ENCODE measurements at places on chromosomes 2 and 18. TPM values are rescaled to one million over a fixed set of nuclear protein-coding genes. Genes with fewer than 3 reads are reported as not detected.

GRCh38 chr2:136497709-136498108 lies 267.6 kb upstream of the THSD7B start:
- DNase-seq: no peak

- DNase-seq: no peak
These were observed 334.8 kb downstream of the DYSF start for GRCh38 chr2:71788186-71788525.

DNA sequence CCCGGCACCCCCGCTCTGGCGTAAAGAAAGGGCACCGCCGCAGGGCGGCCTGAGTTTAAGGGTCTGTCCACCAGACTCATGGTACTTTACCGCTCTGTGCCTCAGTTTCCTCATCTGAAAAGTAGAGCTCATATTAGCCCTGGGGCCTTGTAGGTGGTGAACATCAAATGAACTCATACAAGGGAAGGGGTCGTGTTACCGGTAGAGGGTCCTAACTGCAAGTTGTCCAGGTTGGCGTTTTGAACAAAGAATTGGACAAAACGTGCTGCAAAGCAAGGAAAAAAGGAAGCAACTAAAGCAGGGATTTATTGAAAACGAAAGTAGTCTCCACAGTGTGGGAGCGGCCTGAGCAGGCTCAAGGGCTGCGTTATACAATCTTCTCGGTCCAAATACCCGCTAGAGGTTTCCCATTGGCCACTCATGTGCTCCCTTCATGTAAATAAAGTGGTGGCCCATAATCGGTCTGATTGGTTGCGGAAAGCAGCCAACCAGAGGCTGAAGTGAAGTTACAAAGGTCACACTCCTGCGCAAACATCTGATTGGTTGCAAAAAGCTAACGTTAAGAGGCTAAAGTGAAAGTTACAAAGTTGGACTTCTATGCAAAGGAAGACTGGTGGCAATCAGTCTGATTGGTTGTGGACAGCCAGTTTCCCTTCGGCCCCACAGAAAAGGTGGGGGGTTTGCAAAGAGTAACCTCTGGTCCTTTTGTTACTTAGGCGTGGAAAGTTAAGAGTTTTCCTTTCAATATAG lies 80.7 kb upstream of the LDLRAD4 start:
- DNase-seq: no peak

- peak; percentile 36 for DNase-seq
These were observed 86.9 kb downstream of the SH3YL1 start for GRCh38 chr2:176917-177316.

- peak; percentile 94 for DNase-seq
These were observed 79.3 kb upstream of the IGFBP5 start for GRCh38 chr2:216774620-216775019.

DNA sequence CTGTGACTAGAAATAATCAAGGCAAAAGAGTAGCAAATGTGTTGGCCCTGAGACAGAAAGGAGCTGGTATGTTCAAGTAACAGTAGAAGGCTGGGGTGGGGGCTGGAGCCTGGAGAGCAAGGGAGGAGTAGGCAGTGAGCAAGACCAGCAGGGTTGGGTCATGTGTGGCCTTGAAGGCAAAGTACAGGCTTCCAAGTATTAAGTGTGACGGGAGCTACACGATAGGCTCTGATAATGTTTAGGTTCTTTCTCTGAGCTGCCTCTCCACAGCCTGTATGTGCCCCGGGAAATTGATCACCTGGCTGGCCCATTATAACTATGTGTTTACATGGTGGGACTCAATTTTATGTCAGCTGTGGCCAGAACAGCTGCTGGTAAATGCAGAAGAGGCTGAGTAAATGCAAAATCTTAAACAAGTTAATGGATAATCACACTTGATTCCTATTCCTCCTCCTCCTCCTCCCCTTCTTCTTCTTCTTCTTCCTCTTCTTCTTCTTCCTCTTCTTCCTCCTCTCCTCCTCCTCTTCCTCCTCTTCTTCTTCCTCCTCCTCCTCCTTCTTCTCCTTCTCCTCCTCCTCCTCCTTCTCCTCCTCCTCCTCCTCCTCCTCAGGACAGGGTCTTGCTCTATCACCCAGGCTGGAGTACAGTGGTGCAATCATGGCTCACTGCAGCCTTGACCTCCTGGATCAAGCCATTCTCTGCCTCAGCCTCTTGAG lies 9.3 kb downstream of the IL1F10 start:
- DNase-seq: no peak

- DNase-seq: no peak
These were observed 899 bp upstream of the GFPT1 start for GRCh38 chr2:69387770-69388481.

DNA sequence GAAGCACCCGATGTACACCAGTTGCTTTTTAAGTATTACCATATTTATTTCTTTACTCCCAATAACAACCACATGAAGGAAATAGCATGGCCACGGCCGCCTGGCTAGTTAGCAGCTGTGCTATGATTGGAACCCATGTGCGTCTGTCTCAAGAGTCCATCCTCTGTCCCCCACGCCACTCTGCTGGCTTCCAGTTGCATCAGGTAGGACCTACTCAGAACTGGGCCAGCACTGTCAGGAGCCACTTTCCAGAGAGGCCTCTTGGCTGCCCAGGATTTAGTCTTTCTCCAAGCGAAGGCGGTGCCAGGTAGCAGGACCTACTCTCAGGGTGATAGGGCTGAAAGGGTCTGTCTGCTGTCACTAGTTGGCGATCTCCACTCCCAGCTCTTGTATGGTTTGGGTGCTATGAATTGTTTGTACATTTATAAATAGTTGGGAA lies 22.1 kb downstream of the ASB18 start:
- DNase-seq: no peak

- no peak for DNase-seq
These were observed 133.9 kb upstream of the FSHR start for GRCh38 chr2:49288113-49288705.

DNA sequence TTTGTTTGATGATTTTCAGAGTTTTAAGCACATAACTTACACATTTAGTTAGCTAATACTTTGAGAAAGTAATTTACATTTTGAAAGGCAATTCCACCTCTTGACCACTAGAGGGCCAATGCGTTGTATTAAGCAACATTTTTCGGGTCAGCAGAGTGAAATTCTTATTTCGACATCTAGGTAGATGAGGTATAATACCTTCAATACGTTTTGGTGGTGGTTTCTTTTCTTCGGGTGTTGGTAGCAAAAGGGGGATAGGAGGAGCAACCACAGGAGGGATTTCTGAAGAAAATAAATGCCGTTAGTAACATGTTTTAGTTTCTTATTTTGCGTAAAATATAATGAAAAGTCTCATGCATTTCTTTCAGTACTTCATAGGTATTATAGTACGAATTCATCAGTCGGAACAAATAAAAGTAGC lies 106.3 kb downstream of the TTN start:
- DNase-seq: no peak

- DNase-seq: no peak
These were observed 25.0 kb upstream of the ID2 start for GRCh38 chr2:8656811-8657210.

DNA sequence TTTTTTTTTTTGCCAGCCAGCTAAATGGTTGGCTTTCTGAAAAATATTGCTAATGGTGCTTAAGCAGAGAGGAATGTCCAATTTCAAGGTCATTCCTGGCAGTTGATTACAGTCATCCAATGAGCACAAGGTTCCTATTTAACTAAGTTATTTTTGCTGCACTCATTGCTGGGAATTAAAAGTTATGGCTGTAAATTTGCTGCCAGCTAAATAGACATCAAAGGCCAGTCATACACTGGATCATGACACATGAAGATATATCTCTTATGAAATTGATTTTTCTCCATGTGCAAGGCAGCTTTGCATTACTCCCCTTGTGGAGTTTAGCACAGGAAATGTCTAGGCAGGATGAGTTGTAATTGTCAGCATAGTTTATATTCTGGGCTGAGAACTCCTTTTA lies 1898.4 kb upstream of the CELF4 start:
- no peak for DNase-seq

- no peak for DNase-seq
These were observed 681.3 kb downstream of the ADCYAP1 start for GRCh38 chr18:1585881-1586488.

DNA sequence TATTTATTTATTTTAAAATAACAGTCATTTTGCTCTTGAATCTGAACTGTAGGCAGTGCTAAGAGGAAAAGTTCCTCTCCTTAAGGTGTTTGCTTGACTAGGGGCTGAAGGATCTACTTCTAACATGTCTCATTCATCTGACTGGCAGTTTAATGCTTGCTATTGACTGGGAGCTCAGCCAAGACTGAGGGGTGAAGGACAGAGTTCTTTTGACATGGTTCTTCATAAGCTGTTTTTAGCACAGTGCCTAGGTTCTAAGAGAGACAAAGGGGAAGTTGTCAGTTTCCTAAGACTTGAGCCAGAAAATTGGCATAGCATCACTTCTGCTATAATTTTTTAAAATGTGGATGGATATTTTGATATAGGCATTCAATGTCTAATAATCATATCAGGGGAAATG lies 73.0 kb downstream of the COMMD1 start:
- DNase-seq: no peak

GRCh38 chr2:3349211-3349693 lies 28.4 kb downstream of the EIPR1 start:
- DNase-seq: peak; percentile 13

- no peak for DNase-seq
These were observed 133.2 kb upstream of the EPHA4 start for GRCh38 chr2:221705185-221705877.

GRCh38 chr2:88831792-88832248 lies 140.3 kb downstream of the RPIA start:
- peak; percentile 31 for DNase-seq

DNA sequence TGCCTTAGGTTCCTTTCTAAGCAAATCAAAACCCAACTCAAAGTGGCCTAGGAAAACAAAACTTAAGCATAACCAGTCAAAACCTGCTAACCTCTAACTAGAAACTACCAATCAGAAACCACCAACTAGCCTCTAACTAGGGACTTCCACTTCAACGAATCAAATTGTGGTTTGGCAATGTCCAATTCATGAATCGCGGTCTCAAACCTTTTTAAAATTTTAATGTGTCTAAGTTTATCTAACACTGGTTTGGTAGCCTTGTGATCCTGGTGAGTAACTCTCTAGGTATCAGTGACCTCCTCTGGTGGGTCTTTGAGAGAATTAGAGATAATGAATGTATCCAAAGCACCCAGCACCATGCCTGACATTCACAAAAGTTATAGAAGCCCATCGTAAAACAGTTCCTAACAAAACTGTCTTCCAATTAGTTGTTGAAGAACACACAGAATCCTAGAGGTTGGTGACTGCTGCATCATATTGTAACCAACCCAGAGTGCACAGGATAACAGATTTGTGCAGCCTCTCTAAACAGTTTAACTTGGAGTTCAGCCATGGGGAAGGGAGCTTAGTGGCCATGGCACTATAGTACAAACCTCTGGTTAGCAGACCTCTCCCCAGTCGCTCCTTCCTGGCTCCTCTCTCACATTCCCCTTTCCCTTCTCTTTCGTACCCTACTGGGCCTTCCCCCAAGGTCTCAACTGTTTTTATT lies 45.2 kb upstream of the B3GNT2 start:
- no peak for DNase-seq

- DNase-seq: no peak
These were observed 479.3 kb downstream of the CPS1 start for GRCh38 chr2:211035548-211036185.

DNA sequence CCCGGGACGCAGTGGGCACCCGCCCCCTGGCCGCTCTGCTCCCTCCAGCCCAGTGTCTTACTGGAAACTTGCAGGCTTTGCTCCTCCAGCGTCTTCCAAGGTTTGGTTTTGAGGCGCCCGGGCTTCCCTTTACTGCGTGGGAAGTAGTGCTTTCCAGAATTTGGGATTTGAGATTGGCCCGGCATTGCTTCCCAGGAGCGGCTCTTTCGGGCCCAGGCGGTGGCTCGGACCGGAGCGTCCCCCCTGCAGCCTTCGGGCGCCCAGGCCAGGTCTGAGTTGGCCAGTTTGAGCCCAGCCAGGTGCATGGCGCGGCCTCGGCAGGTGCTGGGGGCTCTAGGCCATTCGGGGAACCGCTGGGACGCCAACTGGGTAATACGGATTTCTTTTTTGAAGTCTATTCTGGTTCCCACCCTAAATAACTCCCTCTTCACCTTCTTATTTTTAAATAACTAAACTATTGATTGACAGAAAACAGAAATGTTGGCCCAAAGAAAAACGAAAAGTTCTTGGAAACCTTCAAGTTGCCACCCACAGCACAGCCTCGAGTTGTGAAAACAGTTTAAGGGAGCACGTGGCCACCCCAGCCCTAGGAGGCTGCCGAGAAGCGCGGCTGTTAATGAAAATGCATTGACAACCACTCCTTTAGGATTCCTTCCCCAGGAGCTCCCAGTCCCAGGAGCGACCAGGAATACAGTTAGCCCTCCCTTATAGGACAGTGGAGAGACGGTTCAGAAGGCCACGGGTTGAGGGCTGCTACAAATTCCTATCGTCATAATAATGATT lies 766 bp downstream of the SNTG2 start:
- DNase-seq: no peak

GRCh38 chr2:71704688-71705087 lies 251.3 kb downstream of the DYSF start:
- no peak for DNase-seq

DNA sequence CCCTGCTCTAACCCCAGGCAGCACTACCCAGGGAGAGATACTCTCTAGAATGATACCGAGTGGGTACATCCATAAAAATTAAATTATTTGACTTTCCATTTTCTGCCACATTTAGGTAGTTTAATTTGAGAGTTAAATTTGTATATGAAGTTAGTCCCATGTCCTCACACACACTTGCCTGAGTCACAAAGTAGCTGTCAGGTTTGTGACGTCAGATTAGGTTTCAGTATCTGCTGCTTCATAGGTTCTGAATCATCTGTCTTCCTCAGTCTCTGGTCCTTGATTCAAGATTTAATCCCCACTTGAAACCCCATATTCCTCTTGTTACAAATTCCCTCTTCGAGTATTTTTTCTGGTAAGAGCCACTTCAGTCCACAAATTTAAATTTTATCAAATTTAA lies 738.6 kb upstream of the FAM98A start:
- DNase-seq: no peak

- DNase-seq: no peak
These were observed 141.7 kb upstream of the ACVR2A start for GRCh38 chr2:147703171-147703570.

DNA sequence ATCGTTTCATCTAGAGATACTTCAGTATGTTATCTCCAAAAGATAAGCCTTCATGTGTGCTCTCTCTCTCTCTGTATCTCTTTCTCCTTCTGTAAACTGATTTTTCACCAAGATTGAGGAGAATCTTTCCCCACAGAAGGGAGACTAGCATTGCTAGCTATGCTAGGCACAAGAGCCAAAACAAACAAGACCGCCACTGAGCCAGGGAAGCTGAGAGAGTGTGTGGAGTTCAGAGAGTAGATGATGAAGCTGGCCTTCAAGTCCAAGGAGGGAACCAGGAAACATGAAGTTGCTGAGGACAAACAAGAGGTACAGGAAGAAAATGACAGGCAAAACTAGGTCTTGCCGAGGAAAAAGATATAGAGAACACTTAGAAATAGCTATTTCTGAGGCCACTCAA lies 23.4 kb downstream of the DAPL1 start:
- DNase-seq: no peak

FAP gene
- 1.2 TPM for total RNA-seq

PLA2R1 gene
- total RNA-seq: 0.36 TPM

ALK gene
- not detected for total RNA-seq

SERPINB11 gene
- total RNA-seq: not detected

CCDC68 gene
- total RNA-seq: 1.5 TPM

SPHKAP gene
- not detected for total RNA-seq

CRACDL gene
- not detected for total RNA-seq

FSIP2 gene
- not detected for total RNA-seq

MAP3K19 gene
- total RNA-seq: not detected

Measured in MG63 (cell line).